ENCODE measurements at places on chromosomes 4 and X.

GRCh38 chr4:182969651-182970279 lies 52.6 kb upstream of the DCTD start:
- DNase-seq, result no peak

DNA sequence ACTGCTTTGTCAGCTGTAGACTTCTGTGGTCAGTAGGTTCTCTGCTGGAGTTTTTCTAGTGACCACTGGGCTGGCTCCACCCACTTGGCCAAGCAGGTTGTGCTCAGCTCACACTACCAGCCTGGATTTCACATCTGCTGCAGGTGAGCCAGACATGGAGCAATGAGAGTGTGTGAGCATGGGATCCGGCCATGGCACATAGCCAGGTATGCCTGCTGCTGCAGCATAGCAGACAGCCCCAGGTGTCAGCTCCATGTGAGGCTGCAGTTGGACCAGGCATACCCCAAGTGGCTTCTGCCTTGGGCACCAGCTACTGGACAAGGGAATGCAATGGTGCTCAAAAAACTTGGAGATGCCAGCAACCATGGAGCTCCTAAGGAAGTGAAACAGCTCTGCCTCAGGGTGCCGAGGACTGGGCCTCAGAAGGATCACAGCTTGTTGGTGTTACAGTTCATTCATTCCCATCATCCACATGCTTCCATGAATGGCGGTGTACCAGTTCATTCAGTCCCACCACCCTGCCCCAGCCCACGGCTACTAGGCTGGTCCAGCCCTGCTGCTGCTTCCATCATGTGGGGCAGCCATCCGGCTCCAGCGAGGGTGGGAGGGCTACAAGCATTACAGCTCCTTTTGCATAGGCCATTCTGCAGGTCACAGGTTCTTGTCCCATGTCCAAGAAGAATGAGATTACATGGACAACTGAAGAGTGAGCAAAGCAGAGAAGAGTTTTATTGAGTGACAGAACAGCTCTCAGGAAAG lies 389.1 kb upstream of the PCDH7 start:
- no peak for DNase-seq

GRCh38 chr4:56910172-56910967 lies 2.7 kb downstream of the REST start:
- no peak for DNase-seq

GRCh38 chr4:169009286-169010124 lies 550 bp downstream of the CBR4 start:
- DNase-seq, result no peak

GRCh38 chr4:149050840-149051239 lies 608.6 kb upstream of the NR3C2 start:
- no peak for DNase-seq

- no peak for DNase-seq
These were observed 8.3 kb downstream of the SEC24B start for GRCh38 chr4:109441862-109442458.

- DNase-seq, result no peak
These were observed 165.5 kb upstream of the SLIT2 start for GRCh38 chr4:20086067-20086798.

DNA sequence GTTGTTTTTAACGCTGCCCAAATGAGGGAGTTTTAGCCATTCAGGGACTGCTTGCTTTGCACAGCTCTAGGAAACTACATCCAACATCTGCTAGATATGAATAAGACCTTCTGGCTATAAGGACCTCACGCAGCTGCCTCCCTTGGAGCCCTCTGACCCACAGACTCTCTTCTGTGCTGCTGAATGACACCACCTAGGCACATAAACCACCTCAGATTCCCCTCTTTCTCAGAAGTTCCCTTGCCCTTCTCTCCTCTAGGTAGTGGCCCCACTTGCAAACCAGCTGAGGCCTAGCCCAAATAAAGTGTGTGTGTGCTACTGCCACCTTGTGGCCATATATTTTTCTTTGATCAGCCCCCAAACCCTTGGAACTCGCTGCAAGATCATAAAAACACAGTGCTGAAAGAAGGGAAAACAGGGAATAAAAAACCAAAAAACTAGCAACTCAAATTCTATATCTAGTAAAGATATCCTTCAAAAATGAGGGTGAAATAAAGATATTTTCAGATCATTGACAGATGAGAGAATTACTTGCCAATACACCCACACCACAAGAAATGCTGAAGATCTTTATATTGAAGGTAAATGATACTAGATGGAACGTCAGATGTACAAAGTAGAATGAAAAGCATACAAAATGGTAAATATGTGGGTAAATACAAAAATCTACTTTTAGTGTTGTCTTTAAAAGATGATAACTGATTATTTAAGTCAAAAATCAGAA lies 265.9 kb downstream of the ADAMTS3 start:
- no peak for DNase-seq

DNA sequence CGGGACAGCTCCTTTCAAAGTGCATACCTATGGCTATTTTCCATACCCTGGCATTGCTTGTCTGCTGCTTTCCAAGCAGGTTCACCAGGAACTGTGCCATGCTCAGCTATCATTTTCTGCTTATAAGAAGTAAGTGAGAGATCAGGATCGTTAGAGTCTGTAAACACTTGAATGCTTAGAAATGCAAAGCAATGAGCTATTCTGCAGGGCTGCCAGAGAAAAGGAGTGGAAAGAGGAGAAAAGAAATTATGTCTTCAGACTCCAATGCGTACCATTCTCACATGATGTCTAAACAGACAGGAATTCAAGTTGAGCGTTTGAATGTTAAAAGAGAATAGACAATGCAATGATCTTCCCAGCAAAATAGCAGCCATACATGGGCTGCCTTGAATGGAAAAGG lies 245.5 kb upstream of the SLC7A11 start:
- DNase-seq, result no peak

DNA sequence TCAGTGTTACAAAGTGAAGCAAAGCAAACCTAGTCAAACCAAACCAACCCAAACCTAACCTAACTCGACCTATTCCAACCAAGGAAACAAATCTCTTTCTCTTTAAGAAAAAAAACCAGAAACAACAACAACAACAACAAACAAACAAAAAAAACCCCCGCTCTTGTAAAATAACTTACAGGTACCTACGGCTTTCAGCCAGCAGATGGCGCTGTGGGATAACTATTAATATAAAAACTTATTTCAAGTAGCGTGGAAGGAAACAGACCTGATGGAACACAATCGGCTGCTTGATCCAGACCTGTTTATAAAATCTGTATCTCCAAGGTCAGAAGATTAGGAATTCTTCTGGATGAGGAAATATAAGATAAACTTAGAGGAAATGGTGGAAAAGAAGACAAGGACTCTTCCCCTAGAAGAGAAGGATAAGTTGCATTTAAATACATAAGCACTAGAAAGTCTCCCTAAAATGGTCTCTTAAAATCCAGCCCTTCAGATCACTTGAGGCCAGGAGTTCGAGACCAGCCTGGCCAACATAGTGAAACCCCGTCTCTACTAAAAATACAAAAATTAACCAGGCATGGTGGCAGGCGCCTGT lies 34.4 kb upstream of the CDKL5 start:
- peak; percentile 3 for DNase-seq

DNA sequence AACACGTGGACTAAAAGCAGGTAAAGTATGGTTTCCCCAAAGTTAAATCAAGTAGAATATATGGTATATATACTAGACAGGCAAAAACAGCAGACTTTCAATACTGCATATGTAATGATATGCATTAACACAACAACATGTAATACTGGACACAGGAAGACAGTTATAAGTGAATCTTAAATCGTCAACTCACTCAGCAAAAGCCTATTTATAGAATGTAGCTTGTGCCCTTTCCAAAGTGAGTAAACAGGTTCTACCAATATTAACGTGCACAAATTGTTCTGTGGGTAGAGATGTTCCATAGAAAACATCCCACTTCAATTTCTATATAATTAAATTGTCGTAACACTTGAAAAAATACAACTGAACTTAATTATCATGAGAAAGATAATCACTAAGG lies 30.6 kb downstream of the FAM241A start:
- no peak for DNase-seq
